Airway epithelial cell (primary cell): ENCODE measurements at places on chromosomes 3 and 15. TPM values are rescaled to one million over a fixed set of nuclear protein-coding genes. Genes with fewer than 3 reads are reported as not detected.

RAD51 gene
- 10.8 and 13.8 TPM in 2 replicates for total RNA-seq

AHSG gene
- 0.28 TPM in 1 of 2 replicates, not detected in the other for total RNA-seq

ATP13A3 gene
- total RNA-seq, result 80.5 and 91.3 TPM in 2 replicates

DUOXA2 gene
- total RNA-seq, result not detected in 2 replicates

C3orf33 gene
- 2.8 and 3.0 TPM in 2 replicates for total RNA-seq

GABRR3 gene
- not detected in 2 replicates for total RNA-seq

SLC28A1 gene
- total RNA-seq, result not detected in 2 replicates

CAMKV gene
- not detected in 2 replicates for total RNA-seq

IQCH gene
- total RNA-seq, result 1.6 and 2.6 TPM in 2 replicates

ZNF620 gene
- total RNA-seq, result 0.33 and 2.0 TPM in 2 replicates

ROBO1 gene
- 19.7 and 35.8 TPM in 2 replicates for total RNA-seq

USP19 gene
- 41.0 and 42.1 TPM in 2 replicates for total RNA-seq

EPHB1 gene
- total RNA-seq, result not detected in 2 replicates

ABI3BP gene
- 0.28 and 2.1 TPM in 2 replicates for total RNA-seq

TNNC1 gene
- 0.23 and 0.85 TPM in 2 replicates for total RNA-seq

GOLGA8O gene
- not detected in 2 replicates for total RNA-seq

ACAN gene
- total RNA-seq, result not detected in 2 replicates

KNG1 gene
- not detected in 2 replicates for total RNA-seq

RARRES1 gene
- 2.1 TPM in 1 of 2 replicates, not detected in the other for total RNA-seq

POTEB gene
- not detected in 2 replicates for total RNA-seq

SPSB4 gene
- 0.07 TPM in 1 of 2 replicates, not detected in the other for total RNA-seq

SLC6A11 gene
- total RNA-seq, result 0.35 and 0.79 TPM in 2 replicates

THPO gene
- total RNA-seq, result not detected in 2 replicates

CCDC39 gene
- total RNA-seq, result not detected in 2 replicates

SLCO2A1 gene
- total RNA-seq, result 0.05 and 0.35 TPM in 2 replicates

SLC12A1 gene
- total RNA-seq, result not detected in 2 replicates

GHSR gene
- not detected in 2 replicates for total RNA-seq

CHRNB4 gene
- not detected in 2 replicates for total RNA-seq

RTP4 gene
- total RNA-seq, result 0.07 TPM in 1 of 2 replicates, not detected in the other

UPK1B gene
- 179 and 199 TPM in 2 replicates for total RNA-seq

ANKRD34C gene
- not detected in 2 replicates for total RNA-seq

CD86 gene
- total RNA-seq, result 0.21 TPM in 1 of 2 replicates, not detected in the other

MOBP gene
- total RNA-seq, result not detected in 2 replicates

P2RY12 gene
- not detected in 2 replicates for total RNA-seq

PAQR5 gene
- total RNA-seq, result 1.0 and 4.7 TPM in 2 replicates

GABRB3 gene
- 0.51 and 1.1 TPM in 2 replicates for total RNA-seq

CERS3 gene
- total RNA-seq, result 12.2 and 14.1 TPM in 2 replicates

CCR3 gene
- total RNA-seq, result not detected in 2 replicates

PLA2G4D gene
- not detected in 2 replicates for total RNA-seq

EPHB3 gene
- total RNA-seq, result 12.3 and 23.4 TPM in 2 replicates

MYH15 gene
- total RNA-seq, result 0.19 and 0.21 TPM in 2 replicates

ST8SIA2 gene
- not detected in 2 replicates for total RNA-seq

TGM5 gene
- total RNA-seq, result 0.92 and 2.1 TPM in 2 replicates

FBXL2 gene
- 10.0 and 11.6 TPM in 2 replicates for total RNA-seq

SERINC4 gene
- 0.19 TPM in 1 of 2 replicates, not detected in the other for total RNA-seq

SLC25A36 gene
- 21.4 and 30.5 TPM in 2 replicates for total RNA-seq

STAG1 gene
- total RNA-seq, result 7.2 and 12.2 TPM in 2 replicates

SLC28A2 gene
- not detected in 2 replicates for total RNA-seq

TLR9 gene
- 0.07 TPM in 1 of 2 replicates, not detected in the other for total RNA-seq

GNAT1 gene
- total RNA-seq, result 0.35 TPM in 1 of 2 replicates, not detected in the other

LTK gene
- total RNA-seq, result 0.05 and 0.35 TPM in 2 replicates
